ENCODE measurements at places on chromosomes 4 and X.

DNA sequence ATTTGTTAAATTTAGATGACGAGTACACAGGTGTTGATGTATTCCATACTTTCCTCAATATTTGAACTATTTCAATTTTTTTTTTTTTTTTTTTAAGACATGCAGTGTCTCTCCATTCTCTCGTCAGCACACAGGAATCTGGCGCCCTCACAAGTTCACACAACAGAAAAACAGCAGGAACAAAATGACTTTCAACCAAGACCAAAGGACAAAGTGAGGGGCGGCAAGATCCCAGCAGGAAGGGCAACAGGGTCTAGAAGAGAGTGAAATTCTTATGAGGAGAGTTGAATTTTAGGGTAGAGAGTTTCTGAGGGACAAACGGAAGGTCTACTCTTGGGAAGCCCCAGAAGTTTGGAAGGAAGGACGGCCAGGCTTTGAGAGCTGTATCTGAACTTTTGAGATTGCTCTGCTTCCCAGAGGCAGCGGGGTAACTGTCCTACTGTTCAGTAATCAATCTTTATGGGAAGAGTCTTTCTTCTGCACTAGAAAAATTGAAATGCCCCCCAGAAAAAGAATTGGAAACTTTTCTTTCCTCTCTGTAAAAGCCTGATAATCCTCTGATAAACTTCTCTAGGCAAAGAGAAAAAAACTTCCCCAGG lies 760.2 kb downstream of the RAB28 start:
- DNase-seq: peak; percentile 82

DNA sequence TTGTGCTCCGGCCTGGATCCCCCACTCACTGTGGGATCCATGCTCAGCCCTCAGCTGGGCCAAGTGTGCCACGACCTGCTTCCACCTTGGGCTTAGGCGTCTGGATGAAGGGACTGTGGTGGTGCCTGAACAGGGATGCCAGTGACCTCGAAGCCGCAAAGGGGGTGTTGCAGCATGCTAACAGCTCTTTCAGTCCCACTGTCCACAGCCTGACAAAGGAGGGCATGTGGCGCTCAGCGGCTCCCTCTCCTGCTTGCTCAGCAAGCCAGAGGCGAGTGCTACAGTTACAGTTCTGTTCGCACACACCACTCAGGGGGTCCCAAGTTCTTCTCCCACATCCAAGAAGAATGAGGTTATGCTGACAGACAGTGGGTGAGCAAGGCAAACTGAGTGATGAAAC lies 5.2 kb upstream of the IGBP1 start:
- peak; percentile 61 for DNase-seq

- no peak for DNase-seq
Observed at GRCh38 chrX:40550066-40550465, 30.7 kb upstream of the ATP6AP2 start.

GRCh38 chr4:7971881-7972500 lies 32.3 kb upstream of the AFAP1 start:
- no peak for DNase-seq

- DNase-seq: no peak
Observed at GRCh38 chr4:140628016-140628415, 59.3 kb upstream of the UCP1 start.

DNA sequence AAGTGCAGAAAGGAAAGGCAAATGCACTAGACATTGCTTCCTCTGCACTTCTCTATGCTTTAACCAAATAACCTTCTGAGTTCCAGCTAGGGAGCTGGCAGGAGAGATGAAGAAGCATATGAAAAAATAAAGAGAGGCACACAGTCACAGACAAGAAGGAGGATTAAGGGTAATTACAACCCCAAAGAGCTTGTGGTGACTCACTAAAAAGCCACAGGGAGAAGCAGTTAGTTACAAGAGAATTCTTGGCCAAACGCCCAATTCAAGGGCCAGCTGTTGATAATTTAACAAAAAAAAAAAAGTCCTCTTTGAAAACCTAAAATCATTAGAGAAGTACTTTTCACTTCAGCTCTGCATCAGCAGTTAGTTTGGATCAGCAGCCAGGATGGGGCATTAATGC lies 478.0 kb downstream of the KCNIP4 start:
- DNase-seq: no peak

DNA sequence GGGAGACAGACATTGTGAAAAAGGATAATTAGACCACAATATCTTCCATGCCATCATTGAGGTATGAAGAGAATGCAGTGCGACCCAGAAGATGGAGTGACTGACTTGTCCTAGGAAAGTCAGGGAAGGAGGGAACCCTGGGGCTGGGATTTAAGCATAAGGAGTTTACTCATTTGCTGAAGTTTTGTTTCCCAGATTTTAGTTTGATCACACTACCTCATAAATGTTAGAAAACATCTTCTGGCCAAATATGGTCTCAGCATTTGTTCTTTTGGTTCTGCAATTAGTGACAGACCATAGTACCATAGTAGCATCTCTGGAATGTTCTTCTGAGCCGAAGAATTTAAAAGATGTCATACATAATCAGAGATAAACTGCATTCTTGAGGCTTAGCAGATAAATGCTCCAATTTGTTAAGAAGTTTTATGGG lies 96.5 kb upstream of the PGRMC2 start:
- no peak for DNase-seq

DNA sequence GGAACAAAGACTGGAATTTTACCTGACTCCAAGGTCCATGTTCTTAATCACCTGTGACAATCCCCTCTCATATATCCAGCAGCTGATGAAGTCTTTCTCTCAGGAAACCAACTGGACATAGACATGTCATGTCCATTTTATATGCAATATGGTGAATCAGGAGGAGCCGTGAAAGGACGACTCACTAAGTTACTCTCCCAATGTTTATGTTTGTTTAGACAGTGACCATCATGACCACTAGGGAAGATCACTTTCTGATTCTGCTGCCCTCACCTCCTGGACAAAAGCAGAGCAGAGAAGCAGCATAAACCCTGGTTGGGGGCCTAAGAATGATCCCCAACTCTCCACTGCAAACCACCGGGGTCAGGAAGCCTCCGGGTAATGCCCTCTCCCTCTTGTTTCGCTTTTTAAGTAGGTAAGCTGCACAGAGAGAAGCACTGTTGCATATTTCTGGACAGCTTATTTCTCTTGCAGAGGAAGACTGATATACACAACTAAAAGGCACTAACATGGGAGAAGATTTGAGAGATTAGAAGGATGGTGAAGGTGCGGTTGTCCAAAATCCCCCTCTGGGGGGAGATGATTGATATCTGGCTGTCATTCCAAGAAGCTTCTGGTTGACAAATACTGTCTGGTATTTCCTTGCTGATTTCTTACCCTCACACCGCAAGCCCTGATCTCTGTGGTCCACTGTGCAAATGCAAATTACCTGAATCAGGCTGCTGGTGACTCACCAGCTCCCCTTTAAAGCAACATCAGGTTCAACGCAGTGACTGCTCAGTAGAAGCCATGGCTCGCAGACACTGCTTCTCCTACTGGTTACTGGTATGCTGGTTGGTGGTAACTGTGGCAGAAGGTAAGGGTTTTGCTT lies at the start of gene ODAPH:
TSS of gene ODAPH (plus strand) at position 773 of the 871 bp plus-strand sequence. CDS start at position 790, 17 bp downstream.
- peak; percentile 50 for DNase-seq

GRCh38 chr4:59247032-59247431 lies 1953.1 kb upstream of the ADGRL3 start:
- no peak for DNase-seq

- DNase-seq: no peak
Observed at GRCh38 chrX:115531818-115532403, 29.1 kb upstream of the PLS3 start.

DNA sequence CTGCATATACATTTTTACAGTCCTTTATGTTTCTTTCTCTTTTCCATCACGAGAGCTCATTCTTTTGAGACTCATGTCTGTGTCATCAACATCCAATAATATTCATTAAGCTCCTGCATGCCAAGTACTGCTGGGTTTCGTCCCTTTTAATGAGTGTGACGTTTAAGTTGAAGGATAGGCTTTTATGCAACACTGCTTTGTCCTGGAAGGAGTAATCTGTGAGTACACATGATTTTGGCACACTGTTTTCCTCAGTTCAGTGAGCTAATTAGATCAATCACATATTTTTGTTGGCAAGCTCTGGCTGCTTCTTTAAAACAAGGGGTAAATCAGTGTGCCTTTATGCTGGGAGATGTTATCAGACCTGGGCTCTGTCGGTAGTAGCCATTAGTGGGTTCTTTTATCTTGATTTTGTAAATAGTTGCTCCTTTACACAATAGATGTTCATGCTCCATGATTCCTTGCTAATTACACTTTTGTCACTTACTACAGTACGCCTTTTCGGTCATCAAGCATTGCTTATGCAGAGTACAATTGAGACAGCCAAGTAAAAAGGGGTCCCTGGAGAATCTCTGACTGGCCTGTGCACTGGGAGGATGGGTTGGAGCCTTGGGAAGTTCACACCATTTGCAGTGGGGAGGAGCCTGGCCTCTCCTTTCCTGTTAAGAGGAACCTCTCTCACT lies 132.6 kb downstream of the FHIP1A start:
- DNase-seq: peak; percentile 71

DNA sequence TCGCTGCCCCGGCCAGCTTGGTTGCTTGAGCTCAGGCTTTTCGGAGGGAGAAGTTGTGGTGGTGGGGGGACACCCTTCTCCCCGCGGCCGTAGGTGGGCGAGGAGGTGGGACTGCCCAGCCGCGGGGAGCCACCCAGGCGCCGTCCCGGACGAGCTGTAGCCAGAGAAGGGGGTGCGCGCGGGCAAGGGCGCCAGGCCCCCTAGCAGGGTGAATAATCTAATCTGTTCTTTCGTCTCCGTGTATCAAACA lies 3.1 kb downstream of the MID1IP1 start:
- DNase-seq: no peak

DNA sequence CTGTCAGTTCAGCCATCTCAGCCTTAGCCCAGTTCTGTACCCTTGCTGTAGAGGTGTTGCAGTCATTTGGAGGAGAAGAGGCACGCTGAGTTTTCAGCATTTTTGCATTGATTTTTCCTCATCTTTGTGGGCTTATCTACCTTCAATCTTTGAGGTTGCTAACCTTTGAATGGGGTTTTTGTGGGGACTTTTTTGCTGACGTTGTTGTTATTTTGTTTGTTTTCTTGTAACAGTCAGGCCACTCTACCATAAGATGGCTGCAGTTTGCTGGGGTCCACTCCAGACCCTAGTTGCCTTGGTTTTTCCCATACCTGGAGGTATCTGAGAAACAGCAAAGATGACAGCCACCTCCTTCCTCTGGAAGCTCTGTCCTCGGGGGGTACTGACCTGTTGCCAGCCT lies 22.8 kb upstream of the TMEM271 start:
- no peak for DNase-seq

DNA sequence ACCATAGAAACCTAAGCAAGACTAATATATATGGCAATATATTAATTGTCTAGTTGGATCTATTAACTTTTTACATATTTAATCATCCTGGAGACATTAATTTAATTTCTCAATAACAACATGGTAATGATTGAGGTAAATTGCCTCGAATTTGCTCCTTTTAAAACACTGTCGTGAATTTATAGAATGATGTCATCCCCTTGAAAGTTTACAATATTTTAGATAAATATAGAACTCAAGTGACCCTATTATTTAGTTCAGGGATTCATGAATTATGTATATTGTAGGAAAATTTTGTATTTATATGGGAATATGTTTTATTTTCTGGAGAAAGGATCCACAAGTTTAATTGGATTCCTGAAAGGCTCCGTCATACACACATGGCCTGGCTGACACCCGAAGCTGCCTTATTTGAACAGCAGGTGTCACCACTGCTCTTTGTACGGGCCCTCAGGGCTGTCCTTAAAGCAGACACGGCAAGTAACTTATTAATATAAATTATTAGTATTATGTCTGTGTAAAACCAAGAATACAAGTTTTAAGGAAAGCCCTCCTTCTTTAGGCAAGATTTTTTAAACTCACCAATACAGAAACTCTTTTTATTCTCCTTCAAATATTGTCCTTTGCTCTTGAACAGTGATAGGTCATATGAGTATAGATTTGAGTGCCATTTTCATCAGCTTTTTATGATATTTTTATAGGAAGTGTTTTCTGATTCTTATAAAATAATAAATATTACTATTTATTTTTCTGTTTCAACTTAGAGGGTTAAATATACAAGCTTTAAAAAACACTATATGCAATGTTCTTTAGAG lies 1.9 kb upstream of the PLRG1 start:
- DNase-seq: peak; percentile 89

GRCh38 chr4:88841635-88842034 lies 144.0 kb upstream of the NAP1L5 start:
- no peak for DNase-seq

DNA sequence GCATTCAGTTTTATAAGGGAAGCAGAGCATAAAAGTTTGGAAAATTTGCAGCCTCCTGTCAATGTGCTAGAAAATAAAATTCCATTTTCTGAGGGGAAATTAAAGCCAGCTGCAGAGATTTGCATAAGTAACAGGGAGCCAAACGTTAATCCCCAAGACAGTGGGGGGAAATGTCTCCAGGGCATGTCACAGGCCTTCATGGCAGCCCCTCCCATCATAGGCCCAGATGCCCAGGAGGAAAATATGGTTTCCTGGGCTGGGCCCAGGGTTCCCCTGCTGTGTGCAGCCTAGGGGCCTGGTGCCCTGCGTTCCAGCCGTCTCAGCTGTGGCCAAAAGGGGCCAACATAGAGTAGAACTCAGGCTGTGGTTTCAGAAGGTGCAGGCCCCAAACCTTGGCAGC lies 9.3 kb downstream of the RNF4 start:
- DNase-seq: no peak

DNA sequence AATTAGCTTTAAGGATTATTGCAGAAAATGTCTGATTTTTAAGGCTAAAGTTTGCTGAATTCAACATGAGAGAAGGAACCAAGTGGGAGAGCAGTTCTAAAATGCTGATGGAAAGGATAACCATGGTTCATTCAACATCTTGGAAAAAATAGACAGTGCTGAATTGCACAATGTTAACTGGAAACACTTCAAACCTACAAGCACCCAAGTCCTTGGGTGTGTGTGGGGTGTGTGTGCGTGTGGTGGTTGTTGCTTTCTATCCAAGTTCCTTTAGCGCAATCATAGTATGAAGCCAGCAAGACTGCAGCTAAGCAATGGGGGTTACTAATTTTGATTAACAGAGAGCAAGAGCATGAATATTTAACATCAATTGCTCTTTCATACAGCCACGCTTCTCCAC lies 29.3 kb upstream of the SCOC start:
- DNase-seq: no peak

DNA sequence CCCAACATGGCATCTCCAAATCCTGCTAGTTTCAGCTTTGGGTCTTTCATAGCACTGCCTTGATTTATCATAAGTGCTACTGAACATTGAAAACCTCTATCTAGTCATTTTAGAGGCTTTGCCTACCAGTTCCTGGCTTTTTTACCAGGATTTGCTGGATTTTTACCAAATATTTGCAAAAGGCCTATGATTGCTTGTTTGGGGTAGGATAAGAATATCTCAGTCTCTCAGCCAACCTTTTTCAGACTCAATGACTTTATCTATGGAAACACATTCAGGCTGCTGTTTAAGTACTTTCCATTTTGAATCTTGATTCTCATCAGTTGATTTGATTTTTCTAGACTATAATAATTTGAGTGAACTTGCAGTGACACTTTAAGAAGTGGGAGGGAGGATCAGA lies 80.1 kb downstream of the NPFFR2 start:
- DNase-seq: no peak

GRCh38 chr4:20592013-20592412 lies 108.2 kb upstream of the PACRGL start:
- no peak for DNase-seq

- peak; percentile 68 for DNase-seq
Observed at GRCh38 chrX:40237731-40238178, 140.0 kb upstream of the BCOR start.

- DNase-seq: no peak
Observed at GRCh38 chr4:29326816-29327215, 1393.4 kb upstream of the PCDH7 start.
